ENCODE measurements at places on chromosomes 16 and 17. TPM values are rescaled to one million over a fixed set of nuclear protein-coding genes. Genes with fewer than 3 reads are reported as not detected.

MILR1 gene
- total RNA-seq = 3.7 TPM

SETD6 gene
- 157 TPM for total RNA-seq

MRPL58 gene
- 26.4 TPM for total RNA-seq

DHRS7C gene
- not detected for total RNA-seq

SPAG9 gene
- 43.3 TPM for total RNA-seq

CDK5R1 gene
- 0.77 TPM for total RNA-seq

PDIA2 gene
- total RNA-seq = 0.97 TPM

TUBG2 gene
- total RNA-seq = 60.7 TPM

ZNF213 gene
- total RNA-seq = 13.5 TPM

CHST4 gene
- total RNA-seq = not detected

STH gene
- not detected for total RNA-seq

DBF4B gene
- total RNA-seq = 2.3 TPM

DRC7 gene
- 0.18 TPM for total RNA-seq

TBC1D24 gene
- 1.3 TPM for total RNA-seq

PRSS8 gene
- total RNA-seq = not detected

SLFN5 gene
- 13.8 TPM for total RNA-seq

YBX2 gene
- total RNA-seq = 4.4 TPM

GALK1 gene
- total RNA-seq = 37.1 TPM

SYNGR3 gene
- not detected for total RNA-seq

KRTAP3-1 gene
- total RNA-seq = not detected

CCL8 gene
- 0.70 TPM for total RNA-seq

ADAMTS18 gene
- total RNA-seq = 5.3 TPM

EIF5A gene
- 208 TPM for total RNA-seq

PRSS27 gene
- 1.3 TPM for total RNA-seq

SLC2A4 gene
- 22.6 TPM for total RNA-seq

KRTAP3-2 gene
- not detected for total RNA-seq

DBNDD1 gene
- total RNA-seq = not detected

AP2B1 gene
- total RNA-seq = 124 TPM

IL21R gene
- total RNA-seq = 0.46 TPM

SOX8 gene
- 6.4 TPM for total RNA-seq

ELMO3 gene
- total RNA-seq = 5.4 TPM

TBC1D26 gene
- not detected for total RNA-seq

SLC12A3 gene
- 0.14 TPM for total RNA-seq

TBX21 gene
- 0.49 TPM for total RNA-seq

All from uterus (tissue), 4 donors.